ENCODE measurements at places on chromosomes 5 and 9.

DNA sequence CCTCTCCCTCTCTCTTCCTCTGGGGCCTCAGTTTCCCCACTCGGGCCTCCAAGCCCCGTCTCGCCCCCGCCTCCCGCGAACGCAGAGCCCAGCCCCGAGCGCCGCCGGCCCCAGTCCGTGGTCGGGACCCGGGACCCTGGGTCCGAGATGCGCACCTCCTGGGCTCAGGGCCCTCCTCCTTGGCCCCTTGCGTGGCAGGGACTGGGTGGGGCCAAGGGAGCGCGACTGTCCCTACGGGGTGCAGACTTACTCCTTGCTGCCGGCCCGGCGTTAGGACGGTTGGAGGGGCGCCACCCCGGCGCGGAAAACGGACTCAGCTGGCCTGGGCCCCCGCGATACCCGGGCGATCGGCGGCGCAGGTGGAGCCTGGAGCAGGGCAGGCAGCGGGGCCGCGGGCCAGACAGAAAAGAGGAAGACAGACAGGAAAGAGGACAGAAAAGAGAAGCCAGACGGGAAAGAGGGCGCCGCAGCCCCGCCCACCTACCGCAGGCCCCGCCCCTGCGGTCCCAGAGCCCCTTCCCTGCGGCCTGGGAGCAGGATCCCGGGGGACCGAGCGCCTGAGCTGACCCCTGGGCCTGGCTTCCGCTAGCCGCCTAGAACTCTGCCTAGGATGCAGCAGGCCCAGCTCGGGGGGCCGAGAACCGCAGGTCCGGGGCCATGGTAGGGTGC is at the start of gene GBGT1:
Gene GBGT1 (minus strand): TSS at position 411 of the 669 bp plus-strand sequence. CDS start 1,502 bp downstream, outside the sequence.
- DNase-seq: no peak

GRCh38 chr9:18580151-18580550 is 106.2 kb downstream of the ADAMTSL1 start:
- DNase-seq: no peak

DNA sequence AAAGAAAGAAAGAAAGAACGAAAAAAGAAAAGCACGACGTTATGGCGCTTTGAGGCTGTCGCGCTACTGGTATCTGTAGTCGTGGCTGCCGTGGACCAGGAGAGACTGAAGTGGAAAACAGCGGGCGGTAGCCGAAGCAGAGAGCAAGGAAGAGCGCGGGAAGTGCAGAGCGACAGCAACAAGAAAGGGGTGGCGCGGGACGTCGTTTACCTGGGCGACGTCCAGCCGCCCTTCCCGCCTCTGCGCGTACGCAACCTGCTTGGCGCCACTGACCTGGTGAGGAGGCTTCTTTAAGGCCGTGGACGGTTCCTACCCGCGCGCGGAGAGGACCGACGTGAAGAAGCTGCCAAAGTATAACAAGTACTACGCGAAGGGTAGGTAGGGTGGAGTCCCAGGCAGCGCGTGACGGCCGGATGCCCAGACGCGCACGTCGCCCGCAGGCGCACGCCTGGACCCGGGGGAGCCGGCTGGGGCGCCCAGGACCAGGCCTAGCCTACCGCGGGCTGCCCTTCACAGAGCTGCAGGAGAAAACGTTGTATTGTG is 15.4 kb downstream of the CCL28 start:
- no peak for DNase-seq

GRCh38 chr5:168875832-168876231 is 296.7 kb upstream of the PANK3 start:
- no peak for DNase-seq

GRCh38 chr5:80620211-80620610 is 34.2 kb upstream of the MSH3 start:
- DNase-seq: no peak

DNA sequence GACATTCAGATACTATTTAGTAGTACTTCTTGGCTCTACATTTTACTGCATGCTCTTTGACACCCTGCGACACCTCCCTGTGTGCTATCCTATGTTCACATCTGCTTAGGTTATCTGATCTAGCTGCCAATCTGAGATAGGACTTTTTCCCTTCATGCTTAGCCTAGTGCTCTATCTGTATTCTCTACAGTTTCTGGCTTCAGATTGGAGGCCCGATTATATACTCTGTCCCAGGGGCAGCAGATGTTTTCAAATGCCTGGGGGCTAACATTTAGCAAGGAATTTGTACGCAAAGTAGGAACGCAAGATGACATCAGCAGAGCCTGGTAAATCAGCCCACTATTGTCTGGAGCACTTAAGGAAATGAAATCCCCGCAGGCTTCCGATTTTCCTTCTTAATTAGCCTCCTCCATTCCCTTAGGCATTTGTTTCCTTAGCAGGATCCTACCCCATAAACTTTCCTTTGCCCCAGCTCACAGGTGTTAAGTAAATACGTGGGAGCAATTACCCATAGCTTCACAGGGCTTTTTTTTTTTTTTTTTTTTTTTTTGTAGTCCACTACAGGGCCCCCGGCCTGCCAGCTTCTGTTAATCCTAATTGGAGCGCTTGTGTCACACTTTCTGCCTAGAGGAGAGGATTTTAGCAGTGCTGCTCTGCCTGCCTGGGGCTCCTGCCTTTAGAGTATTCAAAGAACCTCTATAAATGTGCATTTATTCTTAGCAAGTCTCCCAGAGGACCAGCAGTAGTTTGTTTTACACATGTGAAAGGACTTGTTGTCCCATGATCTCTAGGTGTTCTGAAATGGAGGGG is 61.1 kb upstream of the LPAR1 start:
- DNase-seq: no peak

GRCh38 chr5:91438871-91439270 is 55.8 kb upstream of the ARRDC3 start:
- DNase-seq: no peak
